ENCODE measurements at places on chromosomes 3 and 15.

DNA sequence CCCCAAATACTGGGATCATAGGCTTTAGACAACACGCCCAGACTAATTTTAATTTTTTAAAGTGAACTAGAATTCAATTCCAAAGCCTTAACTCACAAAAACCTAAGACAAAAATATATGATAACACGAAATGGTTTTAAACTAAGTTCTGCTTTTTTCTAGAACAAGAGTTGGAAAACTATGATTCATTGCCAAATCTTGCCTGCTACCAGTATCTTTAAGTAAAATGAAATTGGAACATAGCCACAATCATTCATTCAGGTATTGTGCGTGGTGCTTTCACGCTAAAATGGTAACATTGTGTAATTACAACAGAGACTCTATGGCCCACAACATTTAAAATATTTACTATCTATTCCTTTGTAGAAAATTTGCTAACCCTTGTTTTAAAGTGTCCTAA is 488.0 kb upstream of the ZNF385D start:
- DNase-seq, result no peak

- no peak for DNase-seq
Measured at GRCh38 chr15:62606376-62607113, 436.0 kb upstream of the TPM1 start.

- DNase-seq, result no peak
Measured at GRCh38 chr3:44896440-44896839, 22.0 kb downstream of the TGM4 start.

DNA sequence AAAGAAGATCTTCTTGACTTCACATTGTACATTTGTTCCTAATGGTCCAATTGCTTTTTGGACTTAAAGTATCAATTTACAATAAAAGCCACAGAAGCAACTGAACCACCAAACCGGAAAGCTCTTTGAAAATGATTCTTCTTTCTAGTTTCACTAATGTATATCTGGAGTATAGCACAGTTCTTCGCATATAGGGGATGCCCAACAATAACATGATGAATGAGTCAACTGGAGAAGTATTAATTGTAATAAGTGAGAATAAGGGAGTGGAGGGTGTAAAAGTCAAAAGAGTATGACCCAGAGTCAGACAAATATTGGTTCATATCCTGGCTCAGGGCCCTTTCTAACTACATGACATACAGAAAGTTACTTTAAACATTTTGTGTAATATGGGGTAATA is 425.2 kb downstream of the ZBTB20 start:
- DNase-seq, result no peak

- DNase-seq, result no peak
Measured at GRCh38 chr3:156158656-156159295, 38.4 kb downstream of the KCNAB1 start.

All from activated B cell treated with CpG ODN at 0.5 μM for 24 hours (primary cell).